Motor neuron (in vitro differentiated cells): ENCODE measurements at places on chromosomes 13 and 19.
A peak's percentile ranks its signal among the peaks of the same experiment; 100 is the strongest.

GRCh38 chr19:776549-776948, 20.7 kb upstream of the PTBP1 start:
- peak; percentile 47 for ATAC-seq

DNA sequence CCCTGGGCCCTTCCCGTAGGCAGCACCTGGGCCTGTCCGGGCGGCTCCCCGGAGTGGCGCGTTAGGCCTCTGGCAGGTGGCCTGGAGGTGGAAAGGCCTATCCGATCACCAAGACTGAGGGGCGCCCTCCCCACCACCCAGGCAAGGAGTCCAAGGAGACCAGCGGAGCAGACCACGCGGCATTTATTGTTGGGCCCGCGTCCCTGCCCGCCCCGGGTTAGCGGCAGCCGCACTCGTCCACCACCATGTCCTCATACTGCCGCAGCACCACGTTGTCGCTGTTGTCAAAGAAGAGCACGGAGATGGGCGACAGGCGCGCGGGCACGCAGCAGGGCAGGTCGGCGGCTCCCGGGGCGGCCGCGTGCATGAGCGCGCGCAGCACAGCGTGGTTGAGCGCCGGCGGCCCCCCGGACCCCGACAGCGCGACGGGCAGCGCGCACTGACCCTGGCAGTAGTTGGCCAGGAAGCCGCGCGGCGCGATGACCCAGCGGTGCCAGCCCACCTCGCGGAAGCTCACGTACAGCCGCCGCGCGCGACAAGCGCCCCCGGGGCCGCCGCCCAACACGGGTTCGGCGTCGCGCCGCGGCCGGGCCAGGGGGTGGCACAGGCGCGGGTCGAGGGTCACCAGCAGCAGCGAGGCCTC, 27.5 kb downstream of the CERS1 start:
- ATAC-seq = no peak

DNA sequence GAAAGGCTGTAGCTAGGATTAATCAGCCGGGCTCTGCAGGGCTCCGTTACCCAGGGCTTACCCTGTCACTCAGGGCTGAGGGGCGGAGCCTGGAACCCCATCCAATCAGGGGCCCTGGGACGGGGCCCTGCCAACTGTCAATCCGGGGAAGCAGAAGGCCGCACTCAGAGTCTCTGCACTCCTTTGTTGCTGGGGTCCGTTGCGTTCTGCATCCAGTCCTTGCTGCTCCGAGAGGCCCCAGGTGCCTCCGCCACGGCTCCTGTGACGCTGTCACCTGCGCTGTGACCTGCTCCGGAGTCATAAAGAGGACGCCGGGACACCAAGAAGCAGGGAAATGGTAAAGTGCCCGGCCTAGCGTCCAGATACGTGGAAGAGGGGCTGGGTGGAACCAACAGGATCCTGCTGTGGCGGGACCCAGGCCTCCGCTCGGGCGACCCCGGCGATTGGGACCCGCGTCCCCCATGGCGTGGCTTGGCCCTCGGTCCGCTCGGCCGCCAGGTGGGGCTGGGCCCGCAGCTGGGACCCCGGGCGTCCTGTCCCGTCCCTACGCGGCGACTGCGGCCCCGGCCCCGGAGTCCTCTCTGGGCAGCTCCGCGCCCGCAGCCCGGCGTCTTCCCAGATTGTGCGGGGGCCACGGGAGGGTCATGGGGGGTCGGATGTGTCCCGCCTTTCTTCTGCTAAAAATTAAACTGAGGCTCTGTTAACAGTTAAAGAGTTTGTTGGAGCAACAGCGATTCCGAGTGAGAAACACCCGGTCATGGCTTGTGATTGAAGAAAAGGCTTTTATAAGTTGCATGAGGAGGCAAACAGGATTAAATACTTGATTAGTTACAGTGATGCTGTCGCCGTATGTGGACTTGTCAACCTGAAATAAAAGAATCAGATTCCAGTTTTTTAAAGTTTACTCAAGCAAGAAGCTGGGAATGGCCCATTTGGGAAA, at the start of gene ZNF491:
Gene ZNF491, plus strand, starts transcription at position 133 of the 940 bp plus-strand sequence. CDS start 7,431 bp downstream, outside the sequence.
- ATAC-seq = peak; percentile 97

DNA sequence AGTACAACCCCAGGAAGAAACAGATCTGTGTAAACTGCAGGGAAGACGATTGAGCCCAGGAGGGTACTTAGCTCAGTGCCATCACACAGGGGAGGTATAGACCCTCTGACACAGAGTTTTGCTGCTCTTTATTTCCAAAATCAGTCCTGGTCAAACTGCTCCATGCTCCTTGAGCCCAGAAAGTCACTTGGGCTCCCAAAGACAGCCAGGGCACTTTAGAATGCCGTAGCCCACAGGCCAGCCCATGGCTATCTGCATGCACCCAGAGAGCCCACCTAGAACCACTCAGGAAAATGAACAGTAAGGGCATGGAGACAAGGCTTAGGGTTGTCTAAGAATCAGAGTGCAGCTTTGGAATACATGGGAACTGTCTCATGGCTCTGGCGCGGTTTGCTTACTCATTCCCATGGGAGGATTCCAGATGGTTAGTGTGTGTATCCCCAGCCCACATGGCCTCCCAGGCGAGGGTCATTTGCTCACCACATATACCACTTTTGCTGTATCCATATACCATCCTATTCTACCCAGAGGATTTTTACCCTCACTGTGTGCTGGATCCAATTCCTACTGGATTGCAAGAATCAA, 14.7 kb upstream of the PDCD5 start:
- ATAC-seq = peak; percentile 77

DNA sequence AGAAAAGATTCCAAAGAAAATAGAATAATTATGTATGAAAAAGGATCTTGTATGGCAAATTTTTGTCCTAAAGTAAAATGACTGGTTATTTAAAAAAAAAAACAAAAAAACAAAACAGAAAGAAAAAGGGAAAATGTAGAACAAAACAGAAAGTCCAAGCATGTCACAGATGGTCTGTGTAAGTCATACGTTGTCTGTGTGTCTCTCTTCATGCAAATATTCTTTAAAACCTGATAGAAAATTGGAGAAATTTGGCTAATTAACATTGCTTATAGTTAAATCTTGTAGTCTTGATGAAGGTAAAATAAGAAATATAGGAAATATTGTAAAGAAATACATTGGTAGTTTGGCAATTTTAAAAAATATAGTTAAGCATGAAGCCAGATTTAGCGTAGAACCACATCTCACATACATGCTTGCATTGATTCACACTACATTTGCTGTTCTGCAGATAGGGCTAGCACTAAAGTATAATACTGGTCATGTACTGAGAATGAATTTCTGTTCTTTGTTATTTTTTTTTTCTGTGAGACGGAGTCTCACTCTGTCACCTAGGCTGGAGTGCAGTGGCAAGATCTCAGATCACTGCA, 58.4 kb downstream of the SPRYD7 start:
- no peak for ATAC-seq

DNA sequence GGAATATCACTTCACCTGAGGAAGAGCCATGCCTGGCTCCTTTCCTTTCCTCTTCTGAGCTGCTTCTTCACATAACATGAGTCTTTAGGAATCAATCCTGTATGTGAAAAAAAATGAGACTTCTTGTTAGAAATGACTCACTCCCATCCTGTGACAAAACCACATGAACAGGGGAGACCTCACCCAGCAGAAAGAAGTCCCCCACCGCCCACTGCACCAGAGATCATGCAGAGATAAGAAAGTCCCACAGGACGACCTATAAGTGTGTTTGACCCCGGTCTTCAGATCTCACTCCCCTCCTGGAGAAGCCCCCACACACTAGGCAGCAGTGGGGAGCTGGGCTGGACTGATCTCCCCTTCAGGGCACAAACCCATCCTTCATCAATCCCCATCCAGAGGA, 7.8 kb downstream of the ZNF600 start:
- ATAC-seq = peak; percentile 36

GRCh38 chr13:107373551-107373950, 805.6 kb upstream of the ARGLU1 start:
- peak; percentile 57 for ATAC-seq

DNA sequence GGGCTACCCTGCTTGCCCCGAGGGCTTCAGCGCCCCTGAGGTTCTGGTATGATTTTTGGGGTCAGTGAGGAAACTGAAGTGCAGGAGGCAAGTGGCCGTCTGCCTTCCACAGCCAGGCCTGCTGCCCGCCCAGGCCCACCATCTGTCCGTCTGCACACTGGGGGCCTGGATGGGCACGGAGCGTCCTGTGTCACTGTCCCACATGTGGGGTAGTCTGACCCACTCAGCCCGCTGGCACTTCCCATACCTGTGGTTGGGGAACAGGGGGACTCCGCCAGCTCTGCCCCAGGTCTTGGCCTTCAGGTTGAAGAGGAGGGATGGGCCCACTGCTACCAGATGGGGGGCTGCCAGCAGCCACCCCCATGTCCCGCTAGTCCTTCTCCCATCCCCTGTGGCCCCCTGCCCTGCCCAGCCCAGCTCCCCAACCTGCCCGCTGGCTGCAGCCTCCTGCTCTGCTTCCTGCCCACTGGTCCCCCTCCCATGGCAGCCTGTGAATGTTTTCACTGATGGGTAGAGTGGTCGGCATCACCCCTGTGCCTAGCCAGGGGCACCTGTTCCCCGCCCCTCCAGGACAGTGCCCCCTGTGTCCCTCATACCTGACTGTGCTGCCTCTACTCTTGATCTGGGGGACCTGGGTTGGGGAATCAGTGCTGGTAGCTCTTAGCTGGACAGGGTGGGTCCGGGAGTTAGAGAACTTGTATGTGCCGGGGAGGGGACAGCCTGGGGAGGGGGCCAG, 9.5 kb downstream of the PIAS4 start:
- ATAC-seq = no peak

GRCh38 chr19:39200803-39201115, 3.3 kb downstream of the SYCN start:
- no peak for ATAC-seq

- ATAC-seq = no peak
These were observed 23.5 kb upstream of the CD177 start for GRCh38 chr19:43329989-43330388.

- no peak for ATAC-seq
These were observed 1579.6 kb upstream of the SLC10A2 start for GRCh38 chr13:104645786-104646185.

DNA sequence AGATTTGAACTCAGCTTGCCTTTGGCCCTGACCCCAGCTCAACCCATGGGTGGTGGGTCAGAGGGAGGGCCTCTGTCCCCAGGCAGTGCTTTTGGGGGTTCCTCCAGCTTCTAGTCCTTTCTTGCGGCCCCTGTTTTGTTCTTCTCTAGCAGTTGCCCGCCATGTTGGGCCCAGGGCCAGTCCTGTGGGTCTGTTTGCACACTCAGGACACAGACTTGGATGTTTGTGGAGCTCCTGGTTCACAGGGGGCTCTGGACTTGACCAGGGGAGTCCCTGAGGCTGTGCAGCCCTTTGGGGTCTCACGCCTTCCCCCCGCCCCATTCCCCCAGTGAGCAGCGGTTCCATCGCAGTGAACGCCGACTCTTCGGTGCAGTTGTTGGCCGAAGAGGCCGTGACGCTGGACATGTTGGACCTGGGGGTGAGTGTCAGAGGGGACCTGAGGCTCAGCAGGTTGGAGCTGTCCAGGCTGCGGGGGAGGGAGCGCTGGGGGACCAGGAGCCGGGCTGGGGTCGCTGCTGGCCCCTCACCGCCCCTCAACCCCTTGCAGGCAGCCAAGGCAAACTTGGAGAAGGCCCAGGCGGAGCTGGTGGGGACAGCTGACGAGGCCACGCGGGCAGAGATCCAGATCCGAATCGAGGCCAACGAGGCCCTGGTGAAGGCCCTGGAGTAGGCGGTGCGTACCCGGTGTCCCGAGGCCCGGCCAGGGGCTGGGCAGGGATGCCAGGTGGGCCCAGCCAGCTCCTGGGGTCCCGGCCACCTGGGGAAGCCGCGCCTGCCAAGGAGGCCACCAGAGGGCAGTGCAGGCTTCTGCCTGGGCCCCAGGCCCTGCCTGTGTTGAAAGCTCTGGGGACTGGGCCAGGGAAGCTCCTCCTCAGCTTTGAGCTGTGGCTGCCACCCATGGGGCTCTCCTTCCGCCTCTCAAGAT, 2.5 kb downstream of the ATP5F1D start:
- peak; percentile 21 for ATAC-seq

- no peak for ATAC-seq
These were observed 1.4 kb upstream of the SLC7A9 start for GRCh38 chr19:32870981-32871451.

DNA sequence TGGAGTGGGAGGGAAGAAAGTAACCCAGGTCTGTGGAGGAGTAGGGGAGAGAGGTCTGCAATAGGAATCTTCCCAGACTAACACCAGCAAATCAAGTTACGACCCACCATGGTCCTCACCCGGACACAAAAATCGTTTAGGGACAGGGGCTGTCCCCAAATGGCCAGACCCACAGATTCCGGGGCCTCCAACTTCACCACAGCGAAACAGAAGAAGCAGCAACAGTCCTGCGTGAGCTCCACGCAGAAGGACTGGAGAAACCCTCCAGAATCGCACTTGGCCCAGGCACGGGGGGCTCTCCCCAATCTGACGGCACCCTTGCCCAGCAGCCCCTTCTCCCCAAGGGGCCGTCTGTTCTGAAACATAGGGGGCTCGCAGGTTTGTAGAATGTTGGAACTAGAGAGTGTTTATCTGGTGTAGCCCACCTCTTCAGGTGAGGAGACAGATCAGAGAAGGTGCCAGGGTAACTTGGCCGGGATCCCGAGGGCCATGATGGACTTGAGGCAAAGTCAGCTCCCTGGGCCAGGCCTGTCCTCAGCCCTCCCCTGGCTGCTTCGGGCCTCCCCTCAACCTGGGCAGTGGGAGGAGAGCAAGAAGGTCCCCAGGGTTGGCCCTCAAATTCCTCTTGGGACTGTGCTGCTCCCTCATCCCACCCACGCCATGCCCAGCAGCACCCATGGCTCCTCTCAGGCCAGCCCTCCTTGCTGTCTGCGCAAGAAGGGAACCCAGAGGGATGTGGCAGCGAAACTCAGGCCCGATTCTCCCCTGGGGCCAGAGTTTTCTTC, 82.5 kb upstream of the GPR183 start:
- ATAC-seq = no peak

- peak; percentile 54 for ATAC-seq
These were observed 66.6 kb upstream of the OLFM4 start for GRCh38 chr13:52961987-52962386.

DNA sequence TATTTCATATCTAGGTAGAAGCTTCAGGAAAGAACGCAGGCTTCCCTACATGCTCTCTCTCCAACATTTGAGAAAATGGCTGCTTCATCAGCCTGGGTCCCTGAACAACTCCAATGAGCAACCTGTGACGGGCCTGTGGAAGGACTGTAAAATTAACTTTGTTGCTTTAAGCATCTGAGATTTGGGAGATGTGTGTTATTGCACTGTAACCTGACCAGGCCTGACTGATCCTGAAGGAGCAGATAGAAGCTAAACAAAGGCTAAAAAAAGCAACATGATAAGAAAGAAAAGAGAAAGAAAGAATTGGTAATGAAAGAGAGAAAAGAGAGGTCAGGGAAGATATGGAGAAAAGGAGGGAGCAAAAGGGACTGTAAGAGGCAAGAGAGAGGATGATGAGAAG, 77.1 kb upstream of the MBNL2 start:
- ATAC-seq = no peak

- peak; percentile 83 for ATAC-seq
These were observed 238.0 kb downstream of the LHFPL6 start for GRCh38 chr13:39364947-39365468.
